ENCODE measurements at places on chromosomes 3 and 15.
A peak's percentile ranks its signal among the peaks of the same experiment; 100 is the strongest.

DNA sequence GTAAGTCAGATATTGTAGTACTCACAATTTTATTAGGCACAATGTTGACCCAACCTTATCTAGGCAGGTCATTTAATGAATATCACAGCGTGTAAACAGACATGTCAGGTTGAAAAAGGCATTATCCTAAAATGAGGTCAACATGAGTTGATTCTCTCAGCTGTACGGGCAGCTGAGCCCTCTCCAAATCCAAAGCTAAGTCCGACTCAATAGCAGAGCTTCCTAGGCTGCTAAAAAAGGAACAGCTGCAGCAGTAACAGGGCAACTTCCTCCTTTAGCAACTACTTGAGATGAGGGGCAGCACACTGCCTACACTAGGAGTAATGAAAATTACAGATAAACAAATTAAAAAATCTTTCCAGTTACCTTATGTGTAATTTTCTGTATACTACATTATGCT is 189.2 kb downstream of the CADM2 start:
- DNase-seq = no peak

GRCh38 chr15:62647843-62648505 is 394.6 kb upstream of the TPM1 start:
- no peak for DNase-seq

- DNase-seq = no peak
These were observed 111.8 kb upstream of the LYSMD4 start for GRCh38 chr15:99845009-99845408.

DNA sequence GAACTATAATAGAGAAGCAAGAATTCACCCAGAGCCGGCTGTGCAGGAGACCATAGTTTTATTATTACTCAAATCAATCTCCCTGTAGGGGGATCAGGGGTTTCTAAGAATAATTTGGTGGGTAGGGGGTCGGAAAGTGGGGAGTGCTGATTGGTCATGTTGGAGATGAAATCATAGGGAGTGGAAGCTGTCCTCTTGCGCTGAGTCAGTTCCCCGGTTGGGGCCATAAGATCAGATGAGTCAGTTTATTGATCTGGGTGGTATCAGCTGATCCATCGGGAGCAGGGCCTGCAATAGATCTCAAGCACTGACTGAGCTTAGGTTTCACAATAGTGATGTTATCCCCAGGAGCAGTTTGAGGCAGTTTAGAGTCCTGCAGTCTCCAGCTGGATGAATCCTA is 97.0 kb upstream of the SNRPN start:
- no peak for DNase-seq

GRCh38 chr3:38332201-38332600 is 14.4 kb upstream of the XYLB start:
- no peak for DNase-seq

GRCh38 chr3:78977073-78977472 is 790.7 kb downstream of the ROBO1 start:
- DNase-seq = no peak

DNA sequence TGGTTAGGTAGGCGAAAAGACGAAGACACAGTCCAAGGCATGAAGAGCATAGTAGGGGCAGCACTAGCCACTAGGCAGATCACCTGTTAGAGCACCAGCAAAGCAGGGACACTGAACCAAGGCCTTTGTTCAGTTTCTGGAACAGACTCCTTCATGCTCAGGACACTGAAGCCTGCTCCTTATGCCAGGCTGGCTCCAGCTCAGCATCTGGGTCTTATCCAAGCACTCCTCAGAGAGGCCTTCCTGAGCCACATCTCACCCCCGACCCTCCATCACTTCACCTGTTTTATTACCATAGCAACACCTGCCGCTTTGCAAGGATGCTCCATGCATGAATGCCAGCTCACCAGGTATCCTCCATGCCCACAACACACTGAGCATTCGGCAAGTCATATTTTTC is 206.3 kb upstream of the CHRNA7 start:
- DNase-seq = peak; percentile 31

DNA sequence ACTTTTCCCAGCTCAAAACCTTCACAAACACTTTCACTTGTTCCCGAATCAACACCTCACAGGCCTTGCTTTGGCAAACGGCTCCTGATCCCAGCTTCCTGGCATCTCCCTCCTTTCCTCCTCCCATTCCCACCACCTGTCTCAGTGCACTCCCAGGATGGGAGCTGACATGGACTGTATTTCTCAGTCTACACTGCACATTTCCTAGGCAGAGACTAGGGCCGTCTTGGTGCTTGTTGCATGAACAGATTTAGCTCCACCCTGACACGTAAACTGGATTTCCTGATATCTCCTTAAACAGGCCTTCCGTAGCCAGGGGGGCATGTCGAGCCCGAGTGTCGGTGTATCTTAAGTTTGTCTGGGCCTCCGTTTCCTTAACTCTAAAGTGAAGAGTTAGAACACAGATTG is 790 bp upstream of the WHAMM start:
- DNase-seq = no peak

DNA sequence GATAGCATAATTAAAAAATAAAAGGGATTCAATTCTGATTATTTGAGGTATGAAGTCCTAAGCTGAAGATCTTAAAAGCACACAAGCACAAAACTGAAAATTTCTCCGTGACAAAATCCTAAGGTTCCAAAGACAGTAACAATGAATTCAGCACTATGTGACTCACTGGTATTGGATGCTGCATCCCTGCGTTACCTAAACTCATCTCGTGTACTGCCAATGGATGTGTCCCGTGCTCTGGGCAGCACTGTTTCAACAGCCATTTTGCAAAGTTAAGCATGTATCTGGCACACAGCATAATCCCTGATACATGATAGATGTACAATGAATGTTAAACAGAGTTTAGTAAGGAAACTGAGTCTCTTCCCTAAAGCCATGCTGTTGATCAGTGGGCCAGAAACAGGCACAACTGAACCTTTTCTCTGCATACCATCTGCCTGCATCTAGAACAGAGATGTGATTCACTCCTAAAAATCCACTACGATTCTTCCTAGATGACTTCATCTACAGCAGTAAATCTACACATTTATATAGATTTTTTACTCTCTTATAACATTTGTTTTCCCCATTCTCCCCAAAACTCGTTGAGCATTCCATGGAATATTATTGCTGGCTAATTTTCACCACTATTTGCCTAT is 14.3 kb downstream of the SUCLG2 start:
- no peak for DNase-seq

- DNase-seq = peak; percentile 95
These were observed 40.8 kb downstream of the KCNAB1 start for GRCh38 chr3:156161172-156161571.
